ENCODE measurements at places on chromosomes 2 and 18. TPM values are rescaled to one million over a fixed set of nuclear protein-coding genes. Genes with fewer than 3 reads are reported as not detected.

DNA sequence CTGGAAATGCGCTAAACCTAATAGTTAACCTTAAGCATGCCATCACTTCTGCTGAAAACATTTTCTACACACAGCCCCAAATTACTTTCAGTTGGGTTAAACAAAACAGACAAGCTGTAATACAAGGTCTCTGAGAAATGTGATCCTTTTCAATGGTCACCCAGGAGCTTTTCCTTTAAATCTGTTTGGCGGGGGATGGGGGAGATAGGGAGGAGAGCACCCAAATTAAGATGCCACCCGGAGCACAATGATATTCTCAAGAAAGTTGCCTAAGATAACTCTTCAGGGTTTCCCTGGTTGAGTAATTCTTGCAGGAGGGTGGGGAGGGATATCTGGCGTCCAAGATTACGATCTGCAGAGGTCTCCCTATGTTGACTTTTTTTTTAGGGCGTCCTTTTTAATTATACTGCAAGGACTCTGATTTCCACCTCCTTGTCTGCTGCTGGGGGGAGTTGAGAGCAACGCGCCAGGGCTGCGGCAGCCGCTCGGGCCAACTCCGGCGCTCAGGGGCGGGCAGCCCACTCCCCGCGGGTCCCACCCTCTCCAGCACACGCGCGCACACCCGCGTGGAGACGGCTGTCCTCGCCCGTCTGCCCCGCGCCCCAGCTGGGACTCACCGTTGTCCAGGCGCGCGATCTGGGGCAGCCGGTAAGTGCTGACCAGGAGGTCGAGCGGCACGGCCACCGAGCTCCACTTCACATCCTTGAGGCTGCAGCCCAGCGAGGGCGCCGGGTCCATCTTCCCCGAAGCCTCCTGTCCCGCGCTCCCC is 807 bp downstream of the GAREM1 start:
- no peak for DNase-seq

The C2orf66 gene
- not detected for total RNA-seq

The IL1RL2 gene
- not detected for total RNA-seq

The FHOD3 gene
- total RNA-seq, result not detected

The LPIN1 gene
- 95.0 TPM for total RNA-seq

- no peak for DNase-seq
Measured at GRCh38 chr2:188459061-188459460, 167.4 kb downstream of the GULP1 start.

The TCF23 gene
- not detected for total RNA-seq

GRCh38 chr2:23703037-23703582 is 223.8 kb downstream of the ATAD2B start:
- no peak for DNase-seq

- no peak for DNase-seq
Measured at GRCh38 chr2:120858361-120859106, 122.9 kb downstream of the GLI2 start.

The CFC1 gene
- total RNA-seq, result not detected

The IL37 gene
- total RNA-seq, result not detected

The COLEC11 gene
- 0.61 TPM for total RNA-seq

Data from natural killer cell (primary cell).